ENCODE measurements at places on chromosomes 6 and 20.

DNA sequence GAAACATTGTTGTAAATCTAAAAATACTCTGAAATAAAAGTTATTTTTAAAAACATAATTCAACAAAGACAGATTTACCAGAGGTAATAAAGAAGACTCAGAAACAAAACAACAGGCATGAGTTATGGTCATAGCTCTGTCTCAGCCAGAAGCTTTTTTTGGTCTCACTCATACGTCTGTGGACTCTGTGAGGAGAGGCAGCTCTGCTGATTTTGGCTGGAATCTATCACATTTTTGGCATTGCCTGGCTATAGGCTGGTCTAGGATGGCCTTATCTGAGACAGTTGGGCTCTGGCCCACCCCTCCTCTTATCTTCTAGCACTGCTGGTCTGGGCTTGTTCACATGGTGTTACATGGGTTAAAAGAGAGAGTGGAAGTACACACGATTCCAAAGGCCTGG is 514.0 kb upstream of the BTBD3 start:
- no peak for DNase-seq
- no peak overlapping the region for H3K27ac ChIP-seq
- H3K4me3 ChIP-seq: no peak overlapping the region
- H3K36me3 ChIP-seq: no peaks in the 10 kb centered on the region
- no peaks in the 10 kb centered on the region for H3K27me3 ChIP-seq

DNA sequence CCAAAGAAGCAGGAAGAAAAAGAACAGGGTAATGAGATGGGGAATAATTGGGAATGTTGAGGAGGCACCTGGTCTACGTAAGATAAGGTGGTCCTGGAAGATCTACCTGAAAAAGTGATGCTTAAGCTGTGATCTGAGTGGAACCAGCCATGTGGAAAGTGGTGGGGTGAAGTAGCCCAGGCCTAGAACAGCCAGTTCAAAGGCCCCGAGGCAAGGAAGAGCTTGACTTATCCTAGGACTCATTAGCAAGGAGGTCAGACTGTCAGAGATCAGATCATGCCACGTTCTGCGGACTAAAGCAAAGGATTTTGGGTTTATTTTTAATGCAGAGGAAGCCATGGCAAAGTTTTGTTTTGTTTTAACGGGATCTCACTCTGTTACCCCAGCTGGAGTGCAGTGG is 5.1 kb downstream of the SYCP2L start:
- H3K27ac ChIP-seq: no peak overlapping the region
- no peak overlapping the region for H3K4me3 ChIP-seq
- H3K4me1 ChIP-seq: no peaks in the 10 kb centered on the region
- H3K36me3 ChIP-seq: no peaks in the 10 kb centered on the region
- no peak for DNase-seq

GRCh38 chr6:135922174-135922573 is 70.7 kb downstream of the PDE7B start:
- H3K4me3 ChIP-seq: no peak overlapping the region
- no peaks in the 10 kb centered on the region for H3K27me3 ChIP-seq
- no peaks in the 10 kb centered on the region for H3K36me3 ChIP-seq
- no peak overlapping the region for H3K27ac ChIP-seq
- H3K4me1 ChIP-seq: no peaks in the 10 kb centered on the region
- DNase-seq: no peak

DNA sequence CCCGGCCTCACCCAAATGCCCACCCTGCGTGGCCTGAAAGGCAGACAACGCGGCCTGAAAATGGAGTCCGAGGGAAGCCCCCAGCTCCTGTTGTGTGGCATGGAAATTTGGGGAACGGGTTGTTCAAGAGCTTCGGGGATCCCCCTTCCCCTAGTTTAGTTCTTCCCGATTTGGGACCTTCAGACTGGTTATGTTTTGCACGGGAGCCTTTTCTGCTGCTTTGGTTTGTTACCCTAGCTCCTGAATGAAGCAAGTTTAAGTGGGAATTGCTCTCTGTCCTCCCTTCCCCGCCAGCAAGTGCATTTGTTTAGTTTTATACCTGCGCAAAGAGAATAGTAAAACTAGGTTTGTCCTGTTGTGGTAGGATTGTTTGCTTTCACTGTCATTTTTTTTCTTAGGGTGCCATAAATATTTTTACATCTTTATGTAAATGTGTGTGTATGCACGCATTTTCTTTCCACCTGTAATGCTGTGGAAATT is 604 bp downstream of the SH3BGRL2 start:
- no peaks in the 10 kb centered on the region for H3K36me3 ChIP-seq
- peaks cover 27% of the 10 kb centered on the region for H3K4me1 ChIP-seq
- H3K27ac ChIP-seq: peak overlapping the region; percentile 83
- no peaks in the 10 kb centered on the region for H3K27me3 ChIP-seq
- H3K4me3 ChIP-seq: peak overlapping the region; percentile 80
- DNase-seq: no peak

DNA sequence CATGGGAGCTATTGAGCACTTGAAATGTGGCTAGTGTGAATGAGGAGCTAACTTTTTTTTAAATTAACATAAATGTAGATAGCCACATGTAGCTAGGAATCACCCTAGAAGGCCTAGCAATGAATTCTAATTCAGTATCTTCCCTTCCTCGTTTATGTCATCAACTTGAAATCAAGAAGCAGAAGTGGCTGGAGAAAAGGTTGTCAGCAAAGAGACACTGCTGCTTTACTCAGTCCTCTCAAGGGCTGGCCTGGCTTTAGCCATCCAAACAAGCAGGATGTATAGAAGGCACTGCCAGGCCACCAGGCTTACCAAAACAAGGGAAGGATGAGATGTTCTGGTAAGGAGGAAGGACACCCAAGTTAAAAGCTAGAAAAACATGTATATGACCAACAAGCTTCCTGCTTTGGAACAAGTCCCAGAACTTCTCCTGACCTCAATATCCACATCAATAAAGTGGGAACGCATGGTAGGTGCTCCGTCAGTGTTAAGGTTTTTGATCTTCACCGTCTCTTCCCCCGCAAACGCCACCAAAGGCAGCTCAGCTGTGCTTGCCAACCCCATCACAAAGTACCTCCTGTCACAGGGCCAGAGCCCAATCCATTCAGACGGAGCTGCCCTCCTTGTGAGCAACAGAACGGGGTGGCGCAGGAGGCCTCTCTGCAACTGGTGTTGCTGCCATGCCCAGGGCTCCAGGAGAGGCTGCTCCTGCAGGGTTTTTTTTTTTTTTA is 235.8 kb upstream of the RIN2 start:
- H3K27me3 ChIP-seq: no peaks in the 10 kb centered on the region
- no peak for DNase-seq
- no peaks in the 10 kb centered on the region for H3K4me1 ChIP-seq
- no peaks in the 10 kb centered on the region for H3K36me3 ChIP-seq
- H3K4me3 ChIP-seq: no peak overlapping the region

DNA sequence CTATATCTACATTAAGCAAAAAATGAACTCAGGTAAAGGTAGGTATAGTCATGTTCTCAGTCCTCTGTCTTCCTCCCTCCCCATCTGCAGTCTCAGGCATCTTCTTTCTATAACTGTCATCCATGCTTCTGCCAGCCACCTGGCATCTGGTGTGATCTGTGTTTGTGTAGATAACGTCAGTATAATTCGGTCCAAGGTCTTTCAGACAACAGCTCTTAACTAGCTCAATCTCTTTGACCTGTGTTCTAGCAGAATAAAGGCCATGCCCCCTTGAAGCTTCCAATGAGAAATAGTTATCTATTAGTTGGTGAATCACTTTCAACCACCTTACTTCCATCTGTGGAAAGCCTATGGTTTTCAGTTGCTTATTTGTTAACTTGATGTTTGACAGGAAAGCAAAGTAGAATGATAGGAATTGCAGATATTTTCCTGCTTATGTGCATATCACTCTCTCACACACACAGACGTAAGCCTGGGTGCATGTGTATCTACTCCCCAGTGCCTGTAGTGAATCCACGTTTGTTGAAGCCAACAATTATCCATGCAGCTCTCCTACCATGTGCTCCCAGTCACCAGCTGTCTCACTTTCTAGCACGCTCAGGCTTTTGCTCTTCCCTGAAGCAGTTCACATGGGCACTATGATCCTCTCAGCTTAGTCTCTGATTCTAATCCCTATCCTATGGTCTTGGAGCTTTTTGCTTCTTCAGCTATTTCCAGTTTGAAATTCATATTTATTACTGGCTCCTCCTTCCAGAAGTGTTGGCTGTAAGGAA is 433.7 kb upstream of the MANEA start:
- peak; percentile 18 for DNase-seq
- no peak overlapping the region for H3K4me3 ChIP-seq
- H3K4me1 ChIP-seq: peaks cover 21% of the 10 kb centered on the region

GRCh38 chr20:50813801-50814200 is 18.9 kb downstream of the BCAS4 start:
- no peak for DNase-seq
- H3K27me3 ChIP-seq: no peaks in the 10 kb centered on the region
- no peak overlapping the region for H3K4me3 ChIP-seq
- H3K36me3 ChIP-seq: no peaks in the 10 kb centered on the region
- H3K27ac ChIP-seq: no peak overlapping the region
- H3K4me1 ChIP-seq: no peaks in the 10 kb centered on the region

Measured in right lobe of liver (tissue), 6 donors.